ENCODE measurements at places on chromosomes 1 and 21.

DNA sequence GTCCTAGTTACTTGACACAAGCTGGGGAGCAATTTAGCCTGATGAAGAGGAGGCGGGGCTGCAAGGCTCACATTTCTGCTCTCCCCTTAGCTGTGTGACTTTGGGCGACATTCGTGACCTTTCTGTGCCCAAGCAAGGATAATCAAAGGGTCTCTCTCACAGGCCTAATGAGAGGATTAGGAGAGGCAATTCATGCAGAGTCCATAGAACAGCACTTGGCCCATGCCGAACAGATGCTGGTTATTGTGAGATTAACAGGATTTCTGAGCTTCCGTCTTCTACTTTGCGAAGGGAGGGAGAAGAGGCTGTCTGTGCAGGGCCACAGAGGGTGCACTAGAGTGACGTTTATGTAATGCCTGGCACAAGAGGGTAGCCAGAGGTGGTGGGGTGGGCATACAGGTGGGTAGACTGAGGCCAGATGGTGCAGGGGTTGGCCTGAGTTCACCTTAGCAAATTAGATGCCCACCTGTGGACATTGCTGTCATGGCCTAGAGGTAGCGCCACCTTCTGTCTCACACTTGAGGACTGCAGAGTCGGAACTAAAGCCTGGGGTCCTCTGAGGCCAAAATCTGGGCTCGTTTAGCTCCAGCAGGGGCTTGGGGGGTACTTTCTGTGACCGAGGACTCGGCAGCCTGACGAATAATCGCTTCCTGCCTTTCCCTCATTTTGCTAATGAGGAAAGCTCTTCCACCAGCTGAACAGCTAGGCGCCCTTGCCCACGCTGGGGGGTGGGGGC lies 18.6 kb downstream of the ACTL8 start:
- DNase-seq = no peak

DNA sequence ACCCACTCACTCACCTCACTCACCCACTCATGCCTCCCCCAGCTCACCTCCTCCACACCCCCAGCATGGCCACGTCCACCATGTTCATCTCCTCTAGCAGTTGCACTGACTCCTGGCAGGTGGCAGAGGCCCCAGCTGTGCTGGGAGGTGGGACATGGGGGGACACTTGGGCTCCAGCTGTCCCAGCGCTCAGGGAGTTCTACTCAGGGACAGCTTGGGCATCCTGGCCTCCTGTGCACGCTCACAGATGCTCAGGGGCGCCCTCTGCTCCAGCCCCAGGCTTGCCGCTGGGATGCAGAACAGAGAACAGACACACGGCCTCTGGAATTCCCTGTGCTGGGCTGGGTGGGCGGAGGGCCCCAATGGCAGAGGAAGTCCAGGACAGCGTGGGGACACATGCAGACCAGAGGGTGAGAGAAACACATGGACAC lies 5.2 kb downstream of the KRTAP10-8 start:
- no peak for DNase-seq

DNA sequence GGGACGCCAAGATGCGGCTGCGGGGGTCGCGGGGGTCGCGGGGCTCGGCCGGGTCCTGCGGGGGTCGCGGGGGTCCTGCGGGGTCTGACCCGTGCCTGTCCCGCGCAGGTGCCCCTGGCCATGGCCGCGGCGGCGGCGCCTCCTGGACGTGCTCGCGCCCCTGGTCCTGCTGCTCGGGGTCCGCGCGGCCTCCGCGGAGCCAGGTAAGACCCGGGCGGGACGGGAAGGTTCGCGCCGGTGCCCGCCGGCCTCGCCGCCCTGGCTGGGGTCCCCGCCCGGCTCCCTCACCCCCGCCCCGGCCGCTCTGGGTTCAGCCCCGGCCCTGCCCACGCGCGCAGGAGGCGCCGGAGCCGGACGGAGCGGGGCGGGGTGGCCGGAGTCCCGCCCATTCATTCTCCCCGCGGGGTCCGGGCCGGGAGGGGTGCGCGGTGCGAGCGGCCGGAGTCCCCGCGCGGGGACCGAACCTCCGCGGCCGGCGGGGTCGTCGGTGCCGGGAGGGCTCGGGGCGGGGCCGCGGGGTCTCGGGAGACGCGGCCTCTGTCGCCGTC lies 380 bp downstream of the COL18A1 start:
- DNase-seq = no peak

DNA sequence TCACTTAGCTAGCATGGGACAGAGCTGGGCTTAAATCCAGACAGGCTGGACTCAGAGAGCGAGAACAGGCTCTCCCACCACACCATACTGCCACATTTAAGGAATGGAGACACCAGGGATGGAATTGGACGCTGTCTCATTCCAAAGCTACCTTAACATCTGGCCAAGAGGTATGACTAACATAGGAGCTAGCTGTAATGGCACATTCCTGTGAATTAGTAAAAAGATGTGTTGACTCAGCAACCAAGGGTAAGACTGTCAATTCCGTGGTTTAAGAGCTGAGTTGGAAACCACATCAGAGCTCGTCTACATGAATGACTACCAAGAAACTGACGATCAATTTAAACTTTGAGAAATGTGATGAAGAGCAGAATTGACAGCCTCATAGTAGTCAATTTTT lies 8.3 kb upstream of the TNFRSF9 start:
- no peak for DNase-seq

DNA sequence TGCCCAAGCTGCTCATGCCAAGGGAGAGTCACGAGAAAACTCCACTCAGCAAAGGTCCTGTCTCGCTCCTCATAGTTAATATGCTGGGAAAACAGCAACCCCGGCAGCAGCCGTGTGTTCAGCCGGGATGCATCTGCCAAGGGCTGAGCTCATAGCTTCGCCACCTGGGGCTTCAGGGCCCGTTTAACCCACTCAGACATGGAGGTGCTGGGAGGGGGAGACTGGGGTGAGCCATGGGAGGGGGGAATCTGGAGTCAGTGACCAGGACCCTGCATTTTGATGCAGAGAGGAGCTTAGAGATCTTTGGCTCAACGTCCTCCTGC lies 283.4 kb downstream of the PTPRU start:
- peak; percentile 65 for DNase-seq

DNA sequence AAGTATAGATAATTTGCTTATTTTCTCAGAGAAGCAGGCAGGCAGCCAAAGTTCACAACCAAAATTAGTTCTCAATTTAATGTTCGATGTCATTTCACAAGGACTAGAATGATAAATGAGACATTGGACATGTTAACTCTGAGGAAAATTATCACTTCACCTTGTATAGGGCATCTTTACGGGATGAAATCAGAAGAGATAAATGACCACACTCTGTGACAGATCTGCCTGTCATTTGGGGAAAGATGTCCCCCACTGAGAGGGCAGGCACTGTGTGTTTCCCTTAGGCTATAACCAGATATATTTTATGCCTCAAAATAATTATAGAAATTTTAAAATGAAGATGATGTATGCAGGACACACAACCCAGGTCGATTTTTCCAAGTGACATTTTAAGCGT lies 642.9 kb downstream of the BRINP3 start:
- no peak for DNase-seq

DNA sequence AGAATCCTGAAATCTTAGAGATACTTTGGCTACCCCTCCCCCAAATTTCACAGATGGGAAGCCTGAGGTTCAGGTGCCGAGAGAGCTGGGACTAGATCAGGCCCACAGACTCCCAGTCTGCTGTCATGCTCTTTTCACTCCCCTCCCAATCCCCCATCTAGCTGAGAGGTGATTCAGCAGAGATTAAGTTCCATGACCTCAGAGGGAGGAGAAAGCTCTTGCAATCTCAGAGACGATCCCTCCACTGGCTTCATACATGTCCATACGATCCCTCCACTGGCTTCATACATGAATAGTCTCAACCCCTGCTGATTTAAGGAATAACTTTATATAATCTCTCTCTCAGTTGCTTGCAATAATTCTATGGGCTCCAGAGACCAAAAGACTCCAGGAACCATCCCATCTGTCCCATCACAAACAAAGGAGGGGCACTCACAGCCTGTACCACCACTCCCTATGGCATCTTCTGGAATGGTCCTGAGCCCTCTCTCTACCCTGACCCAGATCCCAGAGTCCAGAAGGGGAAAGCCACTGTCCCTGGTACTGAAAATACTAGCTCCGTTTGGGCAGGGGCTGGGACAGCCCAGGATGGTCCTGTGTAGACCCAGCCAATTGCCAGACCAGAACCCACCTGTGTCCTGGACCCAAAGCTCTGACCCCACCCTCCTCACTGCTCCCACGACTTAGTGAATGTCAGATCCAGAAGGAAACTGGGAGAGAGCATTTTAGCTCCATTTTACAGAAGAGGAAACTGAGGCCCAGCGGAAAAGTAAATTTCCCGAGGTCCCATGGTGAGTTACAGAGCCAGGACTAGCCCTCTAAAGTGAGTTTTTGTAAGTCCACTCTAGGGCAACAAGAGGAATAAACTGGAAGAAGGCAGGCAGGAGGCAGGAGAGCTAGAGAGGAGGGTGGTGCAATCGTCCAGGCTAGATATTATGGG lies 27.1 kb downstream of the RIMS3 start:
- DNase-seq = no peak

DNA sequence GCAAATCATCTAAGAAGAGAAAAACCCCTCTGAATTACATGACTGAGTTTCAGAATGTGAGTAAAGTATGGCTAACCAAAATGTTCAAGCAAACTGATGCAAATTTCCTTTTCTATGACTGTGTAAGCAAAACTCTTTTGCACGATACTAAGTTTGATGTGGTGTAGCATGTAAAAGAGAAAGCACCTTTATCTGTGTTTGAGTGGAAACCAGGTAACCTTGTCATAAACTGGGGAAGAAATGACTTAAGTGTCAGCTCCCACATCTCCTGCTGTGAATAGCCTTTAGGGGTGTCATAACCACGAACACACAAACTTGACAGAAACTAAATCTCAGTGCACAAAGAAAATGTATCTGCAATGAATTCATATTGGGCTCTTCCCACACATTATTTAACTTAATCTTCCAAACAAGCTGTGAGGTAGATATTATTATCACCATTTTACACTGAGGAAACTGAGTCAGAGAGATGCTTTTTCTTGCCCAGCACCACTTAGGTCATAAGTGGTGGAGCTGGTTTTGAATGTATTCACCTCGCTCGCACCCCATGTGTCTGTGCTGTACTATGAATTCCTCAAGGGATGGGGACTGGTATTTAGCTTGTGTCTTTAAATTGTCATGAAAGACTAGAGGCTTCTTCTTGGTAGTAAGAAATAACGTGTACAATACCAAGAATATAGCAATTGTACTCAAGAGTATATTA lies 32.9 kb upstream of the IL12RB2 start:
- DNase-seq = no peak

All from NCI-H1694 treated with DMSO at 0.1 percent for 48 hours (cell line).